ENCODE measurements at places on chromosomes 12 and 14.
A peak's percentile ranks its signal among the peaks of the same experiment; 100 is the strongest.

- DNase-seq = no peak
Measured at GRCh38 chr14:69841656-69842055, 37.6 kb upstream of the SMOC1 start.

DNA sequence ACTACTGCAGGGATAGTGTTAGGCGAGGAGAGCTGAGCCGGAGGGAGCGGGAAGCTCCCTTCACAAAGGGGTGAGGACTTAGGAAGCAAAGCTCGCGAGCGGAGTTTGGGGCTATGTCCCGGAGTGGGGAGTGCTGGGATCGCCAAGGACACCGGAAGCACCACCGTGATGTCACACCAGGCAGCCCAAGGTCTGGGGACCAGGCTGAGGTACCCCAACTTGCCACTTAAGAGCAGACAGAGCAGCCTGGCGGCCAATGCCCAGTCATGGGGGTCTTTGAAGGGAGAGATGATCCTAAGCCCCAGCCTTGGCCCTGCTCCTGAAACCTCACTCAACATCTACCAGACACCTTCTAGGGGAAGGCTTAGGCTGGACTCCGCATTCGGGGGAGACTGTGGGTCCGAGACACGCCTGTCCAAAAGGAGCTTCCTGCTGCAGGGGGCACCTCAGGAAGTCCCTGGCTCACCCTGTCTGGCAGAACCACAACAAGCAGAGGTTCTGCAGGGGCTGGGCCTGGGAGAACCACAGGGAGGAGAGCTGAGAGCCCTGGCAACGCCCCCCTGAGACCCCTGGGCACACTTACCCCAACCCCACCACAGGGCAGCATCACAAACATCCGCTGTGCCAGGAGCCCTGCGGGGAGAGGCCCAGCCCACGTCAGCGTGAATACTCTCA, 17.8 kb downstream of the SLC48A1 start:
- no peak for DNase-seq

- no peak for DNase-seq
Measured at GRCh38 chr12:106113824-106114446, 24.8 kb downstream of the NUAK1 start.

GRCh38 chr14:75915045-75915444, 66.8 kb downstream of the TGFB3 start:
- DNase-seq = no peak

DNA sequence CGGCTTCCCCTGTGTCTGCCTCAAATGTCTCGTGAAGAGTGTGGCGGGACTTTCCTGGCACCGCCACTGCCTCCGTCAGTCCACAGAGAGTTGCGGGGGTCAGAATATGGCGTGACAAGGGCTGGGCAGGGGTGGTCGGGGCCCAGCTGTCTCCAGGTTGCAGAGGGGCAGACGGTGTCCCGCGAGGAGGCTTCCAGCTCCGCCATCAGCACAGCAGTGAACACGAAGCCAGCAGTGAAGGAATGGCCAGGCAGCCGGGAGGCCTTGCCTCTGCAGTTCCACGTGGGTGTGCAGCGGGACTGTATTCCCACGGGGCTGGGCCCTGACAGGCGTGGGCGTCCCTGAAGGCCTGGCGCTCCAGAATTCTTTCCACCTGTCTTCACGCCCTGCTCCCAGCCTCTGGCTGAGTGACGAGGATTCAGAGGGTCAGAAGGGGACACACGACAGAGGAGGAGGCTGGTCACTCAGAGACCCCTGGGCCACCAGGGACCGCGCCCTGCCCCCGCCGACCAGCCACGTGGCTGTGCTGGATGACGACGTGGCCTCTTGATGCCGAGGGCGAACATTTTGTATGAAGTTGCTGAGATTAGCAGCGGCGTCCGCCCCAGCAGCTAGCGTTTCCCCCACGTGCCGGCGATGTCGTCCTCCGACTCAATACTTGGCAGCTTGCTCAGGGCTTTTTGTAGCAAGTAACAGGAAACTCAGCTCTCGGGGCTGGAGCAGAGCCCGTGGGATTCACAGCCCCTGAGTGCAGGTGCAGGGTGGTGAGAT, 25.0 kb upstream of the GALNT9 start:
- no peak for DNase-seq

- no peak for DNase-seq
Measured at GRCh38 chr12:31288381-31288780, 37.6 kb downstream of the SINHCAF start.

DNA sequence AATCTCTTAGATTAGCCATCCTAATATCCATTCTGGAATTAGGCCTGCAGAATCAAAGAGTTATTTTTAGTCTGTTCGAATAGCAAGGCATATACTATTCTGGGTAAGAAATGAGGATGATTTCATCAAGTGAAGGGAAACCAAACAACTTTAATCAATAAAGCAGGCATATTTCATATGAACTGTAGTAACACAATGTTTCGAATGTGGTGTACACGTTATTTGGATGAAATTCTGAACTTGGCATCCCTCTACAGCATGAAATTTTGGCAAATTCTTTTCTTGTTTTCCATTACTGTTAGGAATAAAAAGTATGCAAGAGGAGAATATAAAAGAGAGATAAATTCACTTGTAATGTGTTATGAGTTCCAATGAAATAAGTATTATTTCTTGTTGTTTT, 1233.3 kb upstream of the SEL1L start:
- no peak for DNase-seq

GRCh38 chr12:39116861-39117260, 211.5 kb upstream of the CPNE8 start:
- no peak for DNase-seq

DNA sequence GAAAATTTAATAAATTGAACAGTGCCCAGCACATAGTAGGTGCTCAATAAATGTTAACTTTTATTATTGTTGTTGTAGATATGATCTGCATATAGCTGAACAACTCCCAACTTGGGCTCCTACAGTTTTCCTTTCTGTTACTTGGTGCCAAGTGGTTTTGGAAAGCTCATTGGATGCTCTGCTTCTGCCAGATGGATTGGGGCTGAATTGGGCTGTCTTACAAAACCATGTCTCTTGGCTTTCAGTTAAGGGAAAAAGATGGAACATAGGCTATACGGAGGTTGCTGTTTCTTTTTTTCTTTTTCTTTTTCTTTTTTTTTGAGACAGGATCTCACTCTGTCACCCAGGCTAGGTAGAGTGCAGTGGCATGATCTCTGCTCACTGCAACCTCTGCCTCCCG, 140.7 kb upstream of the PWP1 start:
- no peak for DNase-seq

DNA sequence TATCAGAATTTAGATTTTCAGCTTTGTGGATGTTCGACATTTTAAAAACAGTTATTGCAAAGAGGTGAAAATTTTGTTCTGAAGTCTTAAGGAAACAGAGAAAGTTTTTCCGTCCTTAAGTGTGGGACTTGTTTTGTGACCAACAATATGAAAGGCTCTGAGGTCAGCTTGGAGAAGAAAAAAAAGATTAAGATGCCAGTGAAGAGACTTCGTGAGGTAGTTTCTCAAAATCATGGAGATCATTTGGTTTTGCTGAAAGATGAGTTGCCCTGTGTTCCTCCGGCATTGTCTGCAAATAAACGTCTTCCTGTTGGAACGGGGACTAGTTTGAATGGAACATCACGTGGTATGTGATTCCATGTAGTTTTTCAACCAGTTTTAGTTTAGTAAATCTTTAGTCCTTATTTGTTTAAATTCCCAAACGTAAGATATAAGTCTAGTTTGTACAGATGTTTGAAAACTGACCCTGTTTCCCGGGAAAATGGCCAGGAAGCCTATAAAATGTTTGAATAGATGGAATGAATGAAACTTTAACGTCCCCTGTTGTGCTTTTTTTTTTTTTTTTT, 682 bp downstream of the KIAA0586 start:
- DNase-seq = no peak

DNA sequence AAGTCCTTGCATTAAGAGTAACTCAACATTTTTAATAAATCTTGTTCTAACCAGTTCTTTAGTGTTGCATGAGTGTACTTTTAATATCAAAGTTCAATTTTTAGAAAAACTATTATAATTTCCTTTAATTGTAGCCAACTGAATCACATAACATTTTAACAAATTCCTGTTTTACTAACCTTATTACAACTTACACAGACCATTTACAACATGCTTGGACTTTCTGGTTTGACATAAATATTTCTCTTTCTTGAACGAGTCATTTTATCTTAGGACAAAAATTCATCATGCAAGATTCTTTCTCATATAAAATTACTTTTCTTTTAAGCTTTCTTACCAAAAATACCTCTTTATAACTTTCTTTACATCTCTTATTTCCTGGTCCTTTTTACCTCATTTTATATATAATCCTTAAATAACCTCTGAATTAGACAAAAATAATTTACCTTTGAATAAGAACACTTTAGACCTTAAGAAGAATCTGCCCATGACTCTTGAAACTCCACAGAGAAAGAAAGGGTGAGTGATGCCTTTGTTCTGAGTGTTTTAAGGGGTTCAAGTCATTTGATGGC, 3.9 kb downstream of the SLCO1A2 start:
- DNase-seq = no peak

DNA sequence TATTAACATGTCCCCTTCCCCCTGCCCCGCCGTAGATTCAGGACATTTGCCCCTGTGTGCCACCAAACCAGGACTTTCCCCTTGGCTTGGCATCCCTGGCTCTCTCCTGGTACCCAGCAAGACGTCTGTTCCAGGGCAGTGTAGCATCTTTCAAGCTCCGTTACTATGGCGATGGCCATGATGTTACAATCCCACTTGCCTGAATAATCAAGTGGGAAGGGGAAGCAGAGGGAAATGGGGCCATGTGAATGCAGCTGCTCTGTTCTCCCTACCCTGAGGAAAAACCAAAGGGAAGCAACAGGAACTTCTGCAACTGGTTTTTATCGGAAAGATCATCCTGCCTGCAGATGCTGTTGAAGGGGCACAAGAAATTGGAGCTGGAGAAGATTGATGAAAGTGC, 28.9 kb downstream of the HRK start:
- DNase-seq = no peak

GRCh38 chr14:73428353-73428824, 30.0 kb downstream of the NUMB start:
- no peak for DNase-seq

- DNase-seq = no peak
Measured at GRCh38 chr12:103547376-103547775, 39.7 kb upstream of the STAB2 start.

- DNase-seq = peak; percentile 36
Measured at GRCh38 chr14:102554821-102555819, 37.3 kb upstream of the RCOR1 start.

GRCh38 chr14:53285064-53285463, 131.9 kb upstream of the DDHD1 start:
- no peak for DNase-seq

DNA sequence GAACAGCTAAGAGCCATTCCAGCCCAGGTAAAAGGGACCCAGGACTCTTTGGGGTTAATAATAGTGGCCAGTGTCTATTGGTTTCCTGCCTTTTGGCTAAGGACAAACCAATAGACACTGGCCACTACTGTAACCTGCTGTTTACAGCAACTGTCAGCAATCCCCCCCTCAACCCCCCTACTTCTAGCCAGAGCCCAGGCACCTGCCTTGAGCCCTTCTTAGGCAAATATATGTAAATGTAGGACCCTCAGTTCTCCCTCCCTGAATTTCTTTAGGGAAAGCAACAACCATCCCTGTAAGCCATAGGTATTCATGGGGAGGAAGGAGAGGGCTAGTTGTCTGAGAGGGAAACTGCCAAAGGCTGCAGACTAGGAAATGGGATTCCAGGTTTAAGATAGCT, 22.3 kb downstream of the HOXC4 start:
- no peak for DNase-seq

DNA sequence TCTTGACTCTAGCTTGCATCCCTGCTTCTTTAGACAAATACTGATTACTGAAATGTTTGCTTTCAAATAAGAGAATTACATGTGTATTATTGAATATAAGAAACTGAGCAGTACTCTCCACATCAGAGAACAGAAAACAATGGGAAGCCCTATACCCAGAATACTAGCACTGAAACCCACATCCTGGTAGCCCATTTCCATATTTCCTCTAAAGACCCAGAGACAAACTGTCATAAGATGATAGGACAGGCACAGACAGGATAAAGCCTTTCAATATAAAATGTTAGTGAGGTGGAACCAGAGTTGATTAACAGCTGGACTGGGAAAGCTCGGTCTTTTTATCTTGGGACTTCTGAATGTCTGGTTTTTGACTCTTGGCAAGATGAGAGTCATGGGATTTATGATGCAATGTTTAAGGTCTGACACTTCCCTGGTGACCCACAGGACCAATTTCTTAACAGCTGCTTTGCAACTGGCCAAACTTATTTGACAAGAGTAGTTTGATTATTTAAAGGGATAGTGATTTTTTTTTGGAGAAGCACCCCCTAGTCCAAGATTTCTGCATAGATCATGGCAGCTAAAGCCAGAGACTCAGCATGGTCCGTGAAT, 166.9 kb upstream of the ATXN7L3B start:
- DNase-seq = no peak

DNA sequence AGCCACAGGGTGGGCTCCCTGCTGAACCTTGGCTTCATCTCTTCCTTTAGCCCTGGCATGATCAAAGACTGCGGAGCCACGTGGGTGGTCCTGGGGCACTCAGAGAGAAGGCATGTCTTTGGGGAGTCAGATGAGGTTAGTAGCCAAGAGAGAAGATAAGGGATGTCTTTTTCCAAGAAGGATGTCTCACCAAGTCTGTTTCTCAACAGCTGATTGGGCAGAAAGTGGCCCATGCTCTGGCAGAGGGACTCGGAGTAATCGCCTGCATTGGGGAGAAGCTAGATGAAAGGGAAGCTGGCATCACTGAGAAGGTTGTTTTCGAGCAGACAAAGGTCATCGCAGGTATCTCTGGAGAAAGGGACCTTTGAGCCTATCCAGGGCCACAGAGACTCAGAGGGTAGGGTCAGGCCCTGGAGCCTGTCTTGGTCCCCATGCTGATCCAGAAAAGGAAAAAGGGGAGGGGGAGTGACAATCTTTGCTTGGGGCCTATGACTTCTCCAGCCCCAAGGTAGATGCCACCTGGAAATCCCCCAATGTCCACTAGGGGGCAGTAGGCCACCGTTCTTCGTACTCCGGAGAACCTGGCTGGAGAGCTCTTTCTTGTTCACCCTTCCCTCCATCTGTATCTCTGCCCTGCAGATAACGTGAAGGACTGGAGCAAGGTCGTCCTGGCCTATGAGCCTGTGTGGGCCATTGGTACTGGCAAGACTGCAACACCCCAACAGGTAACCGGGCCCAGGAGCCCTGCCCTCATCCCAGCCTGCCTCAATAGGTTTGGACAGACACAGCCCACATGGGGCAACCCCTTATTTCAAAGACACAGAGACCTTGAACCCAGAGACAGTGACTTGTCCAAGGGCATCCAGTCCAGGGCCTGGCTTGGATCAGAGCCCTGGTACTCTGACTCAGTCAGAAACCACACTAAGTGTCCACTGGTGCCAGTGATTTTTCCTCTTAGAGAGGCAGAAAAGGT, 2.0 kb downstream of the TPI1 start:
- peak; percentile 80 for DNase-seq

DNA sequence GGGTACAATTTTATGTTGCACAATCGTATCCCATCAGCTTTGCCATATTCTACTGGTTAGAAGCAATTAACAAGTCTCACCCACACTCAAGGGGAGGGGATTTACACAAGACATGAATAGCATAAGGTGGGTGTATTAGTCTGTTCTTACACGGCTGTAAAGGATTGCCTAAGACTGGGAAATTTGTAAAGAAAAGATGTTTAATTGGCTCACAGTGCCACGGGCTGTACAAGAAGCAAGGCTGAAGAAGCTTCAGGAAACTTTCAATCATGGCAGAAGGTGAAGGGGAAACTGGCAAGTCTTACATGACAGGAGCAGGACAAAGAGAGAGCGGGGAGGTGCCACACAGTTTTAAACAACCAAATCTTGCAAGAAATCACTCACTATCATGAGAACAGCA, 231.8 kb upstream of the AMIGO2 start:
- DNase-seq = no peak

All from activated gamma-delta T cell treated with anti-CD3 and anti-CD28 coated beads, Interleukin-2, amount 50 U/mL, for 16 hours (primary cell).